ENCODE measurements at places on chromosomes 1 and 21.
A peak's percentile ranks its signal among the peaks of the same experiment; 100 is the strongest.

- DNase-seq, result no peak
Measured at GRCh38 chr1:116586741-116587143, 15.9 kb upstream of the CD58 start.

- no peak for DNase-seq
Measured at GRCh38 chr1:235013512-235013911, 115.1 kb downstream of the TOMM20 start.

DNA sequence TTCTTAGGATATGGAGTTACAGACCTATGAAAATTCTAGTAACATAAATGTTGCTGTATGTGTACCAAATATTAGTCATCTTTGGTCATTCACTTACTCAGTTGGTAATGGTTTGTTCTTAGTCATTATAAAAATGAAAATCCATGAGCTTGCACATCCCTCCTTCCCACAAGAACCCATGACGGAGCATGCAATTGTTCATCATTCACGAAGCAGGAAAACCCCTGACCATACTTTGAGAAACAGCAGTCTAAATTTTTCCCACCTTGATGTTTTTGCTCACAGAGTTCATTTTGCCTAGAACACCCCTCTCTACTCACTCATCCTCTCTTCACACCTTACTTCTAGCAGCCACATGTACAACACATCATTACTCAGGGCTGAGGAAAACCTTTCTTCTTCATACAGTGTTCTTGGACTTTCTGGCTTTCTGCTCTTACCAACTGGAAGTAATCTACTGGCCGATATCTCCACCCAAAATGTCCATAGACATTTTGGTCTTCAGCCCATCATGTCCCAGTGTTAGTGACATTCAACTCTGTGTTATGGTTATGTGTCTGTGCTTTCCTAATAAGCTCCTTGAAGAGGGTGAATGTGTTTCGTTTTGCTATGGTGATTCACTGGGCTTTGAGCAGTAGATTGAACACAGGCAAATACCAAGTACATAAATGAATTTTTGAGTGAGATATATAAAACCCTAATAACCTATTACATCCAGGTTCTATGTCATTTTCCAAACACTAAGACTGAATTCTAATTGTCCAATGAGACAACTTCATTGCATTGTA lies 189.9 kb downstream of the ZC3H11B start:
- DNase-seq, result peak; percentile 31

DNA sequence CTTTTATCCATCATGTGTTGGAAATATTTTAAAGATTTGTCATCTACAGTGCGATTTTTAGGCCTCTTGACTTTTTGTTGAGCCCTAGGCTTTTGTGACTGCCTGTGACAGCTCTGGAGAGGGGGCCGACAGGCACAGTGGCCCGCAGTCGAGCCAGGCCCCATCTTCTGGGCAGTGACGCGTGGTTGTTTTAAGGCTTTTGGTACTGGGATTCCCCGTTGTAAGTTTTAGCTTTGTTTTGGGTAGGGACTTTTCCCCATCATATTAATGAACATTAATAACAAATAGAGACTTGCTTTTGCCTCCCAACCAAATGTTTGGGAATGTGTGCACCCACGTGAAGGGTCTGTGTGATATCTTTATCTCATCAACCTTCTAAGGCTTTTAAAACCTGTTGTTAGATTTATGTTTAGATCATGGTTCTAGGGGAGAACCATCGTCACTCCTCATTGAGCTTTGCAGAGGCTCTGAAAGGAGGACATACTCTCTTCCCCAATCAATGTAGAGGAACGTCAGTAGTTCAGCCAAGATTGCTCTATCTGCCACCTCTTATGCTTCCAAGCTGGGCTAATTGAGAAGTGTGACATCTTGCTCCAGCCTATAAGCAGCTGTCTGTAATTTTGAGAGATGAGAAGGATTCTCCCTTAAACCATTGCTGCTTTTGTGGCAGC lies 34.6 kb downstream of the MAPKAPK2 start:
- DNase-seq, result no peak

DNA sequence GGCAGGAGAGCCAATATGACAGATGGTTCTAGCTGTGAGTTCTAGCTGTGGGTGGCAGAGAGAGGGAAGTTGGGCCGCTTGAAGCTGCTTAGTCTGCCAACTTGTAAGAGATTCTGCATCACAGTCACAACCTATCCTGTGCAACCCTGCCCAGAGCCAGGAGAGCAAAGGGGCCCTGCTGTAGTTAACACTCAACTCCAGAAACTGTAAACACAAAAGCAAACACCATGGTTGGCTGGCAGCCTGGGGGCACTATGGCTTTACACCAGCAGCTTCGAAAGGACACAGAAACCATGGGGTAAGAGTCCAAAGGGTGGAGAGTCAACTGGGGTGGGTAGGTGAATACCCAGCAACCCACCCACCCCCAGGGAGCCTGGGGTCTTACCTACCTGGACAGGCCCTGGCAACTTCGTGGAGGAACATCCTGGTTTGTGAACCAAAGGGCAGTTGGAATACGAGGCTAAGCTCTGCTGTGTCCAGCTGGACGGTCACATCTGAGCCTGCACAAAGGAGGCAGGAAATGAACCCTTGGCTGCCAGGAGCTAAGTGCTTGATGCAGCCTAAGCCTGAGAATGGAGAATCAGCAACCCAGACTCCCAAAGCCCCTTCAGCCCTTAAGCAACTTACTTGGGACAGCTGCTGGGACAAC lies 6.4 kb downstream of the INPP5B start:
- no peak for DNase-seq
